Lower lobe of right lung (tissue), 2 donors: ENCODE measurements at places on chromosomes 7 and 10.

- no peak for DNase-seq
Measured at GRCh38 chr10:112209684-112210131, 26.1 kb upstream of the GPAM start.

DNA sequence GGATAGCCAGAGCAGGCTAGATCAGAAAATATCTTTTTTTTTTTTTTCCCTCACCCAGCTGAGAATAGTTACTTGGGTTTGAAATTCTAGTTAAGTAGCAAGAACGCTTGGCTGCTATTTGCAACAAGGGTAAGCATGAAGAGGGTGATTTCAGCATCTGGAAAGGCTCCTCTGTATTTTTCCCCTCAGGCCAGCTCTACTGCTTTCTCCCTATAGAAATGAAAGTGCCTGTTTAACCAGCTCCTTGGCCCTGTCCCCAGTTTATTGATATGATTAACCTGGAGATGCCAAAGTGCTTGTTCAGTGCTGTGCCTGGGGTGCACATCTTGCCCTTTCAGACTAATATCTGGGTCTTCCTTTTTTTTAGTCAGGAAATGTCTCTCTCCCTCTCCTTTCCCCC is 37.1 kb downstream of the AP3M1 start:
- DNase-seq = no peak

DNA sequence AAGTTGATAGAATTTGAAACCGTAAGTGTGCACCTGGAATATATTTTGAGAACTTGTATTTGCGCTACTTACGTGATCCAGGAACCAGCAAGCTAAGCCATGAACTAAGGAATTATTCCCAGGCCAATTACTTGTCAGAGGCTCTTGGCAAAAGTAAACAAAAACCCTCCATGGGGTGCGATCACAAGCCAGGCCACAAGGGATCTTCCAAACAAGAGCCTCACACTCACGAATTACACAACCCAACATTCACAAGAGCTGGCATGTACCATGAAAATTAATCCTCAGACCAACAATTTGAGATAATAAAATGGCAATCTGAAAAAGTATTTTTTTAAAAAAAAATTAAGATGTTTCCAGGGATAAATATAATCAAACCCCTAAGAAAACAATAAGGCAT is 467.0 kb upstream of the AKR1E2 start:
- DNase-seq = no peak

DNA sequence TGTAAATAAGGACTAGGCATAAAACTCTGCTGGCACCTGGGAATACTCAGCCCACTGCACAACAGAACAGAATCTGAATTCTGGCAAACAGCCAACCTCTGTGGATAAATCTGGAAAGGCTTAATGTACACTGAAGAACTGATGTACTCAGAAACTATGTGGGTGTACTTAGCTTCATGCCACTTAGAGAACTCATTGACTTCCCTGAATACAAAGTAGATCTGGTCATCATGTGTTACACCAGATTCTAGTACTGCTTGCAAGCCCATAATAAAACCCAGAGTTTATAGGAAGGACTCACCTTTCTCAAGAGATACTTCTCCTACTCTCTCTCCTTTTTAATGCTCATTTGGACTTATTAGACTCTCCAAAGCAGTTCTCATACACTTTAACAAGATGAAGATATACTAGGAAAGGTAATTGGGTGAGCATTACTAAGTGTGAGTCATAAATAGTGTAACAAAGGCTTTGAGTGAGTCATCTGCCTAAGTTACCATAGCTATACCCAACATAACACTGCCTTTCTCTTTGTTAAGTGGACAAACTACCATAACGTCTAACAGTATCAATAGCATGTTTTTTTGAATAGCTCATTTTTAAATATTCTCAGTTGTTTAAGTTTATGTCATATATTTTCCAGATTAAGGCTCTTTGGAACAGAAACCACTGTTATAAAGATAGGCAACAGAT is 309.1 kb downstream of the MDFIC start:
- DNase-seq = no peak

DNA sequence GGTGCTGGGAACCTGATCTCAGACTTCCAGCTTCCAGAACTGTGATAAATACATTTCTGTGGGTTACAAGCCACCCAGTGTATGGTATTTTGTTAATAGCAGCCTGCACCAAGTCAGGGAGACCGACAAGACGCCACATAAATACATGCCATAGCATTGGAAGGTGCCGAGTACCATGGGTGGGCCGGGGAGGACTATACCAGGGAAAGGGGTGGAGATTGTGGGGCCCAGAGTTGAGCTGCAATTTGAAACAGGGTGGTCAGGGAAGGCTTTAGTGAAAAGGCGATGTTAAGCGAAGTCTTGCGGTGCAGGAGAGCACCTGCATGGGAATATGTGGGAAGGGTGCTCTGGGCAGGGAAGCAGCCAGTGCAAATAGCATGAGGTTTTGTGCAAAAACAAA is 88.9 kb upstream of the LRRC4 start:
- DNase-seq = no peak

DNA sequence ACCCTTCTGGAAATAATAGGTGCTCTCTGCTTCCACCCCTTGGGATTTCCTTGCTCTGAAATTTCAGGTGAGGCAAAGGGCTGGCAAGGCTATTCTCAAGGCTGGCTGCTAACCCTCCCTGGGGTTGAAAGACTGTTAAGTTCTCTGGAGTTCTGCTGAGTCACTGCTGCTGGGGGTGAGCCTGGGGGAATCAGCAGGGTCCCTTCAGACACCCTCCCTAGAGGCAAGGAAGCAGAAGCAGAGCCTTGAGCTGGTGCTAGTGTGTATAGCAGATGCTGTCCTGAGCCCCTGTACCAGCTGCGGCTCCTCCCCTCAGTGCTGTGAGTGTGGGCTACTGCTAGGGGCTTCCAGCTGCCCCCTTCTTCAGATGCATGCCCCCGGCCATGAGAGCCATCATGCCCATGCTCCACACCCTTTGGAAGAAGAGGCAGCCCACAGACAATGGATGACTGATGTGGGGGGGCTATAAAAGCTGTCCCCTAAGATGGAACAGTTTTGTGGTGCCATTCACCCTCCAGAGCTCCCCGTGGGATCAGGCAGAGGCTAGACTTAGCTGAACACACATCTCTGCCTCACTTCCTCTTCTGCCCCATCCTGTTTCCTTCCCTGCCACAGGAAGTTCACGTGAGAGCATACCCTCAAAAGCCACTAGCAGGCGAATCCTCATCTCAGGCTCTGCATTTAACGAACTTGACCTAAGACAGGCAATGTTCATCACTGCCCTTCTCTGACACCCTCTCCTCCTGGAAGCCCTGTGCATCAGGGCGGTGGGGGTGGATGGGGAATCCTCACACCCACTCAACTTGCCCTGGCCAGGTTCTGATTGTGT is 91.8 kb downstream of the SH3PXD2A start:
- no peak for DNase-seq

DNA sequence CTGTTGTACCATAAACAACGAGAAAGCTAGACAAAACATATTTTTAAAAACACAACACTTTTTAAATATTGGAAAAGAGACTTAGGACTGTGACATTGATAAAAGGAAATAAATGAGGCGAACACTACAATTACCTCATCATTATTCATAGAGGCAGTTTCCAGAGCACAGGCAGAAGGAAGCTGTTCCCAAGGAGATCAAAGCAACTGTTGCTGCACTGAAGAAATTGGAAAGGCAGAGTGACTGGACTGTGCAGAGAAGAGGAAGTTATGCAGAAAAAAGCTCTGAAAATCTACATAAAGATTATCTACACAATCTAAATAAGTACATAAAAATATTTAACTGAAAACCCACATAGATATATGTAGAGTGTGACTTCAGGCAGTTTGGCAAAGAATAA is 32.8 kb downstream of the MYO3A start:
- no peak for DNase-seq

GRCh38 chr7:45252857-45253256 is 95.3 kb downstream of the RAMP3 start:
- no peak for DNase-seq

DNA sequence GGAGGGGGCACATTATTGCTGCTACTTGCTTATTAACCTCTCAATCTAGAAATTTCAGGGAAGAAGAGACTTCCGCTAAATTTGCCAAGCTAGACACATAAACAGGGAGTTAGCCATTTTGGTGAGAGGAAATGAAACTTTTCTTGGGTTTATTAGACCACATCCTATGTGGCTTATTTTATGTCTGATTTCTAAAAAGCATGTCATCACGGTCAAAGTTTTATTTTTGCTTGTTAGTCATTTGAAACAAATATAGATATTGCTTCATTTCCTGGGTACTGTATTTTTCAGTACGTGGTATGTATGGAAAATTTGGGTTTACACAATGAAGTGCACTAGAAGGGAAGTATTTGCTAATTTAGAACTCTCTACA is 144.1 kb downstream of the TCF7L2 start:
- DNase-seq = no peak

DNA sequence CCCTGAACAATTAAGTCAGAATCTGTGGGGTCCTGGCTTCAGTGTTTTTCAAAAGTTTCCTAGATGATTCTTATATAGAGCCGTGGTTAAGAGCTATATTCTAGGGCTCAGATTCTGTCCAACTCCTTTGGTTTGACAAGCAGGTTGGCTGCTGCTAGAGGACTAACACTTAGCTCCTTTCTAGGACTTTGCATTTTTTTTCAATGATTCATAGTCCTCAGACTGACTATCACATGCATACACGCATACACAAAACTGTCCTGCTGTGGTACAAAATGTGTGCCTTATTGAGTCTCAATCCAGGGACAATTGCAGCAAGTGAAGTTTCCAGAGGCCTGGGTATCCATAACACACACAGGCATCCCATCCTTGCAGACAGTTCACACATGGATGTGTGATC is 392.0 kb downstream of the NRG3 start:
- no peak for DNase-seq

DNA sequence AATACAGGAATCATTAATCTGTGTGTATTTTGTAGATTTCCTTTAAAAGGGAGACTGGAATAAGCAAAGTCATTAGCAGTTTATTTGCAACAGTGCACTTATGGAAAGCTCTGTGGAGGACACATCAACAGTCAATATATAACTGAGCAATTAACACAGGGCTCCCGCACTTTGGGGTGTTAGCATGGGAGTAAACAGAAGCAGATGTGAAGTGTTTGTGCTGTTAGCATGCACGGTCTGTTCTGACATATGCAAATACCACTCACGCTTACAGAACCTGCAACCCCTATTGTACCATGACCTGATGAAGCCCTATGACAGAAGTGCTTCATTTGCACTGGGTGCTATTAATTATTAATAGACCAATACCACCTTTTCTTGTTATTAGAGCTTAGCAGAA is 118.9 kb downstream of the PPP1R3A start:
- no peak for DNase-seq

GRCh38 chr7:1402791-1403637 is 56.3 kb downstream of the MICALL2 start:
- DNase-seq = no peak

- no peak for DNase-seq
Measured at GRCh38 chr7:138396251-138397070, 63.6 kb upstream of the TRIM24 start.

DNA sequence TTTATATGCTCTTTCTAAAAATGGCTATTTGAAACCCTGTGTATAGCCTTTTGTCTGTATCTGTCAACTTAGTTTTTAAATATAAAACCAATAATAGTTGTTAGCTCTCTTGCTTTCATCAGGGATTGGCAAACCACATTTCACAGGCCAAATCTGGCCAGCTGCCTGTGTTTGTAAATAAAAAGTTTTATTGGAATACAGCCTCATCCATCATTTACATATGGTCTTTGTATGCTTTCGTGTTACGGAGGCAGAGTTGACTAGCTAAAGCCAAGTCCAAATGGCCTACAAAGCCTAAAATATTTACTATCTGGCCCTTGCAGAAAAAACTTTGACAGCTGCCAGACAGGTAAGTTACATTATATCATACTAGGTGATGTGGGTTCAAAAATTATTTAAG is 235.0 kb downstream of the BICC1 start:
- no peak for DNase-seq

GRCh38 chr7:109094-109493 is 83.3 kb upstream of the FAM20C start:
- DNase-seq = no peak

GRCh38 chr7:141641876-141642275 is 60.1 kb downstream of the DENND11 start:
- no peak for DNase-seq

DNA sequence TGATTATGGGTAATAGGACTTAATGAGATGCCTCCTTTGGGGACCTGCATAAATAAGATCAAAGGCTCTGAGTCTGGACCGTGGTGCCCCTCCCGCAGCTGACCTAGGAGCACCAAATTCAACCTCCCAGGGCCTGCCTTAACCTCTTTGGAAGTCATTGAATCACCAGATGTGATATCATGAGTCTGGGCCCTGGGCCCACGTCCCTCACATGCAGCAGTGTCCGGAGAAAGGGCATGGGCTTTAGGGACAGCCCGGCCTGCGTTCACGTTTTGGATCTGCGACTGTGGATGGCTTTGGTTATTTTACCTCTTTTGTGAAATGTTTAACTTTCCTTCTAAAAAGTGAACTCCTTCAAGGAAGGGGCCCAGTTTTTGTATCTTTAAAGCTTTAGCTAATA is 220.0 kb upstream of the KLF6 start:
- DNase-seq = no peak

DNA sequence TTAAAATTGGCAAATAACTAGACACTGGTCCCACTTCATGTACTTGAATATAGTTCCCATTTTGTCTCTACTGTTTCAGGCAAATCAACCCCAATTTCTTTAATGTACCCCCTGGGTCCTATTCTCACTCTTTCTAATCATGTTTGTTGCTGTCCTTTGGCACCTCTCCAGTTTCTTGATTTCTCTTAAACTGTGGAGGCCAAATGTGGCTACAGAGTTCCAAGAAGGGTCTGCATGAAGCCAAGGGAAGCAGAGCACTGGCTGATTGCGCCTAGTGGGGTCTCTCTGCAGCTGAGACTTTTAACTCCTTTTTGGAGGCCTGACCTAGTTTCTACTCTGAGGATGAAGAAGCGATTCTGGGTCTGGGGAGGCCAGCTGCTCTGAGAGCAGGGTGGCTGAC is 6.7 kb upstream of the ADAM12 start:
- no peak for DNase-seq

- peak; percentile 52 for DNase-seq
Measured at GRCh38 chr7:132255898-132256297, 320.4 kb downstream of the PLXNA4 start.

DNA sequence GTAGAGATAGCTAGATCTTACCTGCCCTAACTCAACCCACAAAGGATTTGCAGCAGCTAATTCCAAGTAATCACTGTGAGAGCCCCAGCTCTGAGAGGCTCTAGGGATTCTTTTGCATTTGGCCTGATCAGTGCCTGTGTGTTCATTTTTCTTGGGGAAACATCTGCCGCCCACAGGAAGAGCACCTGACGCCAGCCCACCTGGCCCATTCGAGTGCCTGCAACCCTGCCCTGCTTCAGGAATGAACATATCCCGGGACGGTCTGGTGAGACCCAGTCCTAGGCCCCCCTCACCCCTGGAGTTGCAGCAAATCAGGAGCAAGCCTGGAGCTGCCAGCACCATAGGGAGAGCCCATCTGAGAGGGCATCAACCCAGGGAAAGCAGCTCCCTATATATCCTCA is 38.8 kb downstream of the GSDME start:
- no peak for DNase-seq

- DNase-seq = no peak
Measured at GRCh38 chr10:6602700-6603084, 22.6 kb upstream of the PRKCQ start.
